Activated T-helper 1 cell treated with anti-CD3 and anti-CD28 coated beads, Interleukin-2, amount 50 U/mL, for 16 hours (primary cell): ENCODE measurements at places on chromosomes 5 and 9.
A peak's percentile ranks its signal among the peaks of the same experiment; 100 is the strongest.

GRCh38 chr5:146059460-146060220, 45.7 kb downstream of the PLAC8L1 start:
- no peak for DNase-seq

GRCh38 chr9:83066771-83067170, 3.8 kb upstream of the RASEF start:
- no peak for DNase-seq

GRCh38 chr5:76199336-76200318, 116.4 kb downstream of the SV2C start:
- DNase-seq, result no peak

- no peak for DNase-seq
These were observed 35.8 kb upstream of the CMYA5 start for GRCh38 chr5:79653843-79654242.

- DNase-seq, result no peak
These were observed 44.1 kb downstream of the ANGPTL2 start for GRCh38 chr9:127078336-127078735.

- no peak for DNase-seq
These were observed 32.9 kb downstream of the FCHO2 start for GRCh38 chr5:72988769-72989168.

GRCh38 chr5:112656451-112656850, 81.2 kb upstream of the APC start:
- no peak for DNase-seq

DNA sequence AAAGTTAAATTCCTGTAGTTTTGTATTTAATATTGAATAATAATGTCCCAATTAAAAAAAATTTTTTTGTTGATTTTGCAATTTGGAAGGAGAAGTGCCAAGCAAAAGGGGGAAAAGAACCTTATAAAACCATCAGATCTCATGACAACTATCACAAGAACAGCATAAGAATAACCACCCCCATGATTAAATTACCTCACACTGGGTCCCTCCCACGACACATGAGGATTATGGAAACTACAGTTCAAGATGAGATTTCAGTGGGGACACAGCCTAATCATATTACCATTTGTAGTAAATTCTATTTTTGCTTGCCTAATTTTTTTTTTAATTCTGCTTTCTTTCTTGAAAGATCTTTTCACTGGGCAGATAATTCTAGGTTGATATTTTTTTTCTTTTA, 33.4 kb upstream of the FCHO2 start:
- DNase-seq, result no peak

DNA sequence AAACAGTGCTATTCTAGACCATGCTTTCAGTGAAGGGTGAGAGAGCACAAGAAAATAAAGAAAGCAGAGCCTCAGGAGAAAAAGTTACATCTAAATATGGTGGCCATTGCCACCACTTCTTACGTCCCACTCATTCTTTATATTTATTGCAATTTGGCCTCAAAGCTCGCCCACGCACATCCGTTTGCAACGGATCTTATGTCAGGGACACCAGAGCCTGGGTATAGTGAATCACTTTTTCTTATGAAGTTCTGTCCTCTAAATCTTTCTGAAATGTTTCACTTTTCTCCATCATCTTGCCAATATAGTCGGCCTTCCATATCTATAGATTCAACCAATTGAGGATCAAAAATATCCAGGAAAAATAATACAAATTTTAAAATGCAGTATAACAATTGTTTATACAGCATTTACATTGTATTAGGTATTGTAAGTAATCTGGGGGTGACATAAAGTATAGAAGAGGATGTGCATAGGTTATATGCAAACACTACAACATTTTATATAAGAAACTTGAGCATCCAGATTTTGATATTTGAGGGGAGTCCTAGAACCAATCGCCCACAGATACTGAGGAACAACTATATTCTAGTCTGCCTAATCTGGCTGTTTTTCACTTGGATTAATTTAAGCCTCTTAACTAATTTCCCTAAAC, 35.2 kb downstream of the GOLPH3 start:
- peak; percentile 43 for DNase-seq

- no peak for DNase-seq
These were observed 180.2 kb upstream of the ZNF618 start for GRCh38 chr9:113695901-113696300.

DNA sequence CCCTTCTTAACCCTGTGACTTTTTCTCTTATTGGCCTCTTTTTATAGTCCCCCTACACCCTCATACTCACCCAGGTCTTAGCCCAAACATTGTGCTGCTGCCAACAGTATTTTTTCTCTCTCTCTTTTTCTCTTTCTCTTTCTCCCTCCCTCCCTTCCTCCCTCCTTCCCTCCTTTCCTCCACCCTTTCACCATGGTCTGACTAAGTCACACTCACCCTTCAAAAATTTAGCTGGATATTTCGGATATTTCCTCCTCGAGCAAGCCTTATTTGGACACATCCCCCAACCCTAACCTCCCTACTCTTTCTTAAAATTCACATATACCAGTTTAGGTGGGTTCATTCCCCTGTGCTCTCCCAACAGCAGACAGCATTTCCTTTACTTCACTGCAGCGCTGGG, 64.7 kb downstream of the FGF1 start:
- no peak for DNase-seq

DNA sequence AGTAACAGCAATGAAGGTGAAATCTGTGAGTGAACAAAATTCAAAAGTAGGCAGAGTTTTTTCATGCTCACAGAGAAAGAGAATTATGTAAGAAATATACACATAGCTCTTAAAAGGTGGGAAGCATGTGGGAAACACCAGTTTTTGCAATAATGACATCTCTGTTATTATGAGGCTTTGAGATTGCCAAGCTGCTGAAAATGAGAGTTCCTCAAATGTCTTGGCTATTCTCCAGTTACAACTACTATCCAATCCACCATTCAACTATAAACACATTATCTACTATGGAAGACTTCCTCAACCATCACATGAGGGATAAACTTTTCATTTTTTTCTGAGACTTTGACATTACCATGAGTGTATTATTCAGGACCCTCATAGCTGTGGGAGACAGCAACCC, 420.8 kb upstream of the ACTBL2 start:
- no peak for DNase-seq

- DNase-seq, result no peak
These were observed 111.3 kb upstream of the ABCA1 start for GRCh38 chr9:105039175-105039799.

- no peak for DNase-seq
These were observed 14.0 kb upstream of the TRIM14 start for GRCh38 chr9:98132806-98133631.

DNA sequence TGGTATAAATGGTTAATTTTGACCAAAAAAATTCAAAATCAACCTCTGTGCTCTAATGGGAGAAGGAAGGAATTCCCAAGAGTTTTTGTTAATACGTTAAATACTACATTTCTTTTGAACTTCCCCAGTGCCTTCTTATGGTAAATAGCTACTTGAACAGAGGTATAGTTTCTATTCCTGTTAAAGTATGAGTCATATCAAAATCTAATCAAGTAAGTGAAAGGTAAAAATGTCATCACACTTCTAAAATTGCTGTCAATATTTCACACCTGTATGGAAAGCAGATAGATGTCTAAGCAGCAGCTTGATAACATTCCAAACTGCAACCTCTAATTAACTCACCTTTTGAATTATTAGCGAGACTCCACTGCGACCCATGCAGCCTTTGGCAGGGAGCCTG, 214.1 kb upstream of the MEF2C start:
- DNase-seq, result no peak
